ENCODE measurements at places on chromosomes 13 and 19.

DNA sequence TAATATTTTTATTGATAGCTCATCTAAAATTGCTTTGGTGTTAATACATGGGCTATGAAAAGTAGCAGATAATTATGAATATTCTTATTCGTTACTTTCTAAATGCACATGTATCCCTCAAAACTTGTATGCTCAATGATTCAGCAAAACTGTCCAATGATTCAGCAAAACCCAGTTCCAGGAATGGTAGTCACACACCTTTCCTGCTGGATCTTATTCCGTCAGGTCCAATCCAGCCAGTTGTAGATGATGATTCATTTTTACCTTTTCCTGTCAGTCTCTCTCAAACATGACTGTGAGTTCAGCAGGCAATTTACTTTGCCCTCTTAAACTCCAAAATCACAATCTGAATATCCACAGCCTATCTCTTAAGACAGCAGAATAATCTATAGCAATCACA, 1082.6 kb downstream of the EFNB2 start:
- DNase-seq: no peak

DNA sequence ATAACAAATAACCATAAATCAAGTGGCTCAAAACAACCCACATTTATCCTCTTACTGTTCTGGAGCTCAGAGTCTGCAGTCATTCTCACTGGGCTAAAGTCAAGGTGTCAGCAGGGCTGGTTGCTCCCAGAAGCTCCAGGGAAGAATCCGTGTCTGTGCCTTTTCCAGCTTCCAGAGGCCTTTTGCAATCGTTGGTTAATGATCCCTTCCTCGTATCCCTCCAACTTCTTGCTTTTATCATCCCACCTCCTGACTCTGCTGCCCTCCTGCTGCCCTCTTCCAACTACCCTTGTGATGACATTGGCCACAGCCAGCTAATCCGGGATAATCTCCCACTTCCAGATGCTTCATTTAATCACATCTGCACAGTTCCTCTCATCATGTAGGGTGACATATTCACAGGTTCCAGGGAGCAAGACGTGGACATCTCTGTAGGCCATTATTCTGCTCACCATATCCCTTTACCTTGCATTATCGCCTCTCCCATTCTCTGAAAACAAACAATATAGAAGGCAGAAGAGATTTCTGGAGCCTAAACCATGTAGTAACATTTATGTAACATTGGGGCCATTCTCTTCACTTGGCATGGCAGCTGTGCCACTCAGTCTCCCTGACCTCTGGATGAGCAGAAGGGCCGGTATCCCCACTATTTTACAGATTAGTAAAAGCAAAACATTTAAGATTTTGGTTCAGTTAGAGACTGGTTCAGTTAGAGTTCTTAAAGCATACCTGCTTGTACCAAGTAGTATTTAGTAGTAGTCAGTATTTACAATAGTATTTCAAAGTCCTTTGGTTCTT, 53.5 kb downstream of the RFC3 start:
- DNase-seq: no peak

DNA sequence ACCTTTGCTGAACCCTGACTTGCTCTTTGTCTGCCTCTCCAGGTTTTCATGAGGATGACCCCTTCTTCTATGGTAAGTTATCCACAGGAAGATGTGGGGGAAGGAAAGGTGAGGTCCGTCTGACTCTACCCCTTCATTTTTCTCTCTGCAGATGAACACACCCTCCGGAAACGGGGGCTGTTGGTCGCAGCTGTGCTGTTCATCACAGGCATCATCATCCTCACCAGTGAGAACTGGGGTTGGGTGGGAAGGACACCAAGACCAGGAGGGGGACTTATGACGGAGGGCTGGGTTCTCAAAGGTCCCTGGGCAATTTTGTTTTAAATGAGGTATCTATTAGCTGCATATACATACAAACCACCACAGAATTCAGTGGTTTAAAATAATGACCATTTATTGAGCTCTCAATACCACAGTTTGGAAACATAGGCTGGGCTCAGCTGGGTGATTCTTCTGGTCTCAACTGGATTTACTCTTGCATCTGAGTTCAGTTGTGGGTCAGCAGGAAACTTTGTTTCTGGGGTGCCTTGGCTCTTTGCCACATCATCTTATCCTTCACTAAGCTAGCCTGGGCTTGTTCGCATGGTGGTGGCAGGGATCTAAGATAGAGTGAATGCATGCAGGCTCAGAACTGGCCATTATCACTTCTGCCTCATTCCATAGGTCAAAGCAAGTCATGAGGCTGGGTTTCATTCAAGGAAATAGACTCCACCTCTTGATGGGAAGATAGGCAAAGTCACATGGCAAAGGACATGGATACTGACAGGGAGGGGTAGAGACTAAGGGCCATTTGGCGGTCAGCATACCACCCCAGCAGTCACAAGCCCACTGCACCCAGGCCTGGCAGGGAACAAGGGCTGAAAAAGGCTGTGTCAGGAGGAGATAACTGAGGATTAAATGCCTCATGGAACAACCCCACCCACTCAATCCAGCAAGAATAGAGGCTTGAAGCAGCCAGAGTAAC, 11.8 kb downstream of the FXYD5 start:
- DNase-seq: no peak

DNA sequence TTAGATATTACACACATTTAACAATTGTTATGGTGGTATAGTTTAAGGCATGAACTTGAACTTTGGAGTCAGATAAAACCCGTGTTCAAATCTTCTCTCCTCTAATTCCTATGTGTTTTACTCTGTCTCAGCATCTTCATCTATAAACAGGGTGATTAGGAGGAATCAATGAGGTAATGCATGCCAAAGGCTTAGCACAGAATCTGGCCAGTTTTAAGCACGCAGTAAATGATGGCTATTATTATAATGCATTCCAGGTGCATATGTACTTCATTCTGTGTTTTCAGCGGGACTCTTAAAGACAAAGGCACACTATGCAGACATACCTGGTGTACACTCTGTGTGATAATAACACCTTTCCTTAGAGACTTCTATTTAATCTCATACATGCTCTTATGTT, 88.0 kb upstream of the FRY start:
- no peak for DNase-seq

DNA sequence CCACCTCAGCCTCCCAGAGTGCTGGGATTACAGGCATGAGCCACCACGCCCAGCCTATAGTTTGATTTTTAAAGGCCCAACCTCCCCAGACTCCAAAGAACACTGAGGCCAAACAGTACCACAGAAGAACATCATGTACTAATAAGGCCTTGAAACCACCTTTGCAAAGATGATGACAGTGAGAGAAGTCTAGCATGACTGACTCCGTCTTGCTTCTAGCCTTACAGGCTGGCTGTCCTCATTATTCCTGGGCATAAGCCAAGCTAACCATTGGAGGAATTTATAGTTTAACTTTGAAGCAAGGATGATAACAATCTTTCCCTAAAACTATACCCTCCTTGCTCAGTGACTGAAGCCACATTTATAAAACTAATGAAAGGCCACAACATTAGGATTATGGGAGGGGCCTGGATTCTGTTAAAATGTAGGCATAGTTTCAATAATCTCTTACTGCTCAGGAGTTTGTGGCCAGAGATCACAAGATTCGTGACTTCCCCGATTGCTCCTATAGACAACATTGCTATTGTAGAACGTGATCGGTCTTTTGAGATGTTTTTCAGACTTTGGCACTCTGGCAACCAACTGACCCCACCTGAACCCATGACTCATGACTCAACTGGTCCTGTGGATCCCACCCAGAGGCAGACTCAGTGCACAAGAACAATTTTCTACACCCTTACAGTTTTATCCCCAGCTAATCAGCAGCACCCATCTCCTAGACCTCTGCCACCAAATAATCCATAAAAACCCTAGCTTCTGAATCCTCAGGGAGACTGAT, 17.6 kb downstream of the GPR42 start:
- DNase-seq: no peak

GRCh38 chr13:95771905-95772304, 95.0 kb downstream of the DNAJC3 start:
- no peak for DNase-seq

- DNase-seq: no peak
Observed at GRCh38 chr13:93922063-93922855, 557.2 kb downstream of the DCT start.

DNA sequence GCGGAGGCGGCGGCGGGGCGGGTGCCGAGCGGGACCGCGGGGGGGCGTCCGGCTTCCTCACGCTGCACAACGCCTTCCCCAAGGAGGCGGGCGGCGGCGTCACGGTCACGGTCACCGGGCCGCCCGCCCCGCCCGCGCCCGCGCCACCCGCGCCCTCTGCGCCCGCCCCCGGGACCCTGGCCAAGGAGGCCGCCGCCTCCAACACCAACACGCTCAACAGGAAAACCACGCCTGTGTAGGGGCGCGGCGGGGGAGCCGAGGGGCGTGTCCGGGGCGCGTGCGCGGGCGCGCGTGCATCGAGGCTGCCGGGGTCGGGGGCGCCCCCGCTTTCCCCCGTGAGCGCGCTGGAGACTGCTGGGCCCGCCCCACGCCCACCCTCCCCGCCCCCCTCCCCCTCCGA, 8.8 kb upstream of the CACNG6 start:
- DNase-seq: no peak

GRCh38 chr13:76894401-76895110, 8.4 kb upstream of the KCTD12 start:
- DNase-seq: no peak

GRCh38 chr13:109160887-109161669, 531.7 kb downstream of the MYO16 start:
- no peak for DNase-seq

- no peak for DNase-seq
Observed at GRCh38 chr13:66875264-66875663, 354.9 kb downstream of the PCDH9 start.

GRCh38 chr19:4379383-4380253, 20.7 kb downstream of the SH3GL1 start:
- DNase-seq: no peak

DNA sequence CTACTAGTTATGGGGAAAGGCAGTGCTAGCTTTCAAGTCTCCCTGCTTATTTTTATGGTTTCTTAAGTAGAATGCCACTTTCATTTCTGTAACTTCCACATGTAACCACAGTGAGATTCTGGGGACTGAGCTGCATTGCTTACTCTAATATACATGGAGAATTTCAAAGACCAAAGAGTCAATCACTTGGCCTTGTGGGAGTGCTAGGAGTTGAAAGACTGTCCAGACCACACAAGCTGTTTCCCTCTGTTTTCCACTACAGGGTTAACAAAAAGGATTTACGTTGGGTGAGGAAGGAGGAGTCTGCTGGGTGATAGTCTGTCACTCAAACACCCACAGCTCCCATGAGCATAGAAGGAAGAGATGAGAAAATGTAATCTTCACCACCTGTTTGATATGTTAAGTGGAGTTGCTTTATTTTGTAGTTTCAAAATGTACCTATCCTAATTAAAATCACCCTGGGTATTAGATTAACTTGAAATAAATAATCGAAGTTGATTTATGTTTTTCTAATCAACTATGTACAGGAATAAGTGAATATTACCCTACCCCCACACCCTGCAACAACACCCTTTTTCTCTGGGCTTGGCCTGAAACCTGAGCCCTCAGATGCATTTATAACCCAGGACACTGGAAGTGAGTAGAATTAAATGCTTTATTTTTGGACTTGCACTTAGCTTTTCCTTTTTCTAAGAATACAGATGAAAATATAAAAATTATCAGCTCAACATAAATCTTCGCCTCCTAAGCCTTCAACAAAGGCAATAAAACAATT, 225.8 kb upstream of the SLC10A2 start:
- no peak for DNase-seq

GRCh38 chr19:48777720-48778119, 22.4 kb downstream of the FGF21 start:
- no peak for DNase-seq

GRCh38 chr13:40762849-40763248, 8.1 kb downstream of the MRPS31 start:
- DNase-seq: no peak

DNA sequence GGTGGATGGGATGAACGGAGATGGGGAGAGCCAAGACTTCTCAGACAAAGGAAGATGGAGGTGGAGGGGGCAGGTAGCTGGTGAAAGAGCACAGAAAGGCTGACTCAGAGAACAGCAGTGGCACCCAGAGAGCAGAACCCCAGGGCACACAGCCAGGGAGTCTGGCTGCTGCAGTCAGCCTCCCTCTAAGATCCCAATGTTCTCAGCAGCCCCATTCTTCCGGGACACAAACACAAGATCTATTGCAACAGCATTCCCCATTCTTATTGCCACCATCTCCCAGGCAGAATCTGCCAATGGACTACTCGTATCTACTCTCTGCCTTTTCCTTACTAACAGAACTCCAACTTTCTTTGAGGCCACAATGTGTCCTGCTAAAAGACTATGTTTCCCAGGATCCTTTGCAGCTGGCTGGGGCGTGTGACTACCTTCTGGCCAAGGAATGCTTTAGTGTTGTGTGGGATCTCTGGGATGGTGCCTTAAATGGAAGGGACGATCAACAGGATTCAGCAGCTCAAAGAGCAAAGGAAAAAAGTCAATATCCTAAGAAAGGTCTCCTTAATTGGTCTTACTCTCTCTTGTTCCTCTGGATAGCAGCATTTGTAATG, 7.5 kb downstream of the THAP8 start:
- DNase-seq: no peak

GRCh38 chr13:113371061-113371460, 7.1 kb upstream of the GRTP1 start:
- DNase-seq: no peak

DNA sequence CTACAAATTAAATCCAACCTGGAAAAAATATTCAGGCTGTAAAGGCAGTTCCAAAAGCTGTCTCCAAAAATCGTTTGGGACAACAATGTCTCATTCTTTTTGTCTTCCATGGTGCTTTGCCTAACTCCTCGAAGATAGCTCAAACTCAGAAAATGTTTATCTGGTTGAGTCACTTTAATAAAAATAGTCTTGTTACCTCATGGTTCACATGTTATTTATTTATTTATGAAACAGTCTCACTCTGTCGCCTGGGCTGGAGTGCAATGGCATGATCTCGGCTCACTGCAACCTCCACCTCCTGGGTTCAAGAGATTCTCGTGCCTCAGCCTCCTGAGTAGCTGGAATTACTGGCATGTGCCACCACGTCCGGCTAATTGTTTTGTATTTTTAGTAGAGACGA, 4.9 kb upstream of the BRD4 start:
- DNase-seq: no peak

DNA sequence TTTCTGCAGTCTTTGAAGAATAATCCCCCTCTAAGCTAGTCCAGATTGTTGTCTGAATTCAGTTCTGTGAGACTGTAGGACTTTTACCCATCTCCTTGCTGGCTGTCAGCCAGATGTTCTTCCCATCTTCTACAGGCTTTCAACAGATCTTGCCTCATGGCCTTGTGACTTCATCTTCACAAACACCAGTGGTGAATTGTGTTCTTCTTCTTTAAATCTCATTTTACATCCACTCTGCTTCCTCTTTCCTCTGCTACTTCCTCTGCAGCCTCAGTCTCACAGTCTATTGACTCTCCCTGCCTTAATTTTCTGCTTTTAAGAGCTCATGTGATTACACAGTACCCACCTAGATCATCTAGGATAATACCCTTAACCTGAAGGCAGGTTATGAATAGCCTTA, 859.0 kb upstream of the SLITRK1 start:
- DNase-seq: no peak

- no peak for DNase-seq
Observed at GRCh38 chr19:32404933-32405430, 588 bp upstream of the DPY19L3 start.

Measured in cortex of kidney (tissue), 1 donor.